ENCODE measurements at places on chromosomes 6 and 20.

DNA sequence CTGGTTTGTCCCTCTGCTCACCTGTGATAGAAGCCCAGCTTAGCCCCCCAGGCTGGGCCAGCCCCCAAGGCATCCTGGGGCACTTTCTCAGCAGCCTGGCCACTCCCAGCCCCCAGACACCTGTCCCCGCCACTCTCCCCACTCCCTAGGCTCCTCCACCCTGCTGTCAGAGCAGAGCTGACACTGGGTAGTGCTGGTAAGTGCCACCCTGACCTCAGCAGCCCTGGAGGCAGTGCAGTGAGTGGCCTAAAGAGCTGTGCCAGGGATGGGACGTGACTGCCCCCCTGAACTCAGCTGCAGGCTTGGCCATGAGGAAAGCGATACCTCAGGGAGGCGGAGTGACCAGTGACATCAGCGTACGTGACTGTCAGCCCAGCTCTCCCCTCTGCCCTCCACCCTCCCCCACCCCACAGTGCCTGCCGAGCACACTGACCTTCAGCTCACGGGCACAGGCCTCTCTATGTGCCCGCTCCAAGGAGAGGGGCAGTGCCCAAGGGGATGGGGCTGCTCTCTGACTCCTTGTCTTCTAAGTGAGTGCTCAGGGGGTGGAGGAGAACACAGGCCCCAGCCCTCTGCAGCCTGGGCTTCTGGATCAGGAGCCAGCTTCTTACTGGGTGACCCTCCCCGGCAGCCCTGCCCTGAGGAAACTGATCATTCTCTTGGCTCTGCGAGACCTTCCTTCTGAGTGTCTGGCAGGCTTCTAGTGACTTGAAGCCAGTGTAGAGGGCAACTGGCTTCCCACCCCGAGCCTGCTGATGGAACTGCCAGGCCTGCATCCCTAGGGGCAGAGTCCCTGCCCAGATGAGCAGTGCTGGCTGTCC lies 172.7 kb downstream of the MRPL14 start:
- no peak for ATAC-seq

DNA sequence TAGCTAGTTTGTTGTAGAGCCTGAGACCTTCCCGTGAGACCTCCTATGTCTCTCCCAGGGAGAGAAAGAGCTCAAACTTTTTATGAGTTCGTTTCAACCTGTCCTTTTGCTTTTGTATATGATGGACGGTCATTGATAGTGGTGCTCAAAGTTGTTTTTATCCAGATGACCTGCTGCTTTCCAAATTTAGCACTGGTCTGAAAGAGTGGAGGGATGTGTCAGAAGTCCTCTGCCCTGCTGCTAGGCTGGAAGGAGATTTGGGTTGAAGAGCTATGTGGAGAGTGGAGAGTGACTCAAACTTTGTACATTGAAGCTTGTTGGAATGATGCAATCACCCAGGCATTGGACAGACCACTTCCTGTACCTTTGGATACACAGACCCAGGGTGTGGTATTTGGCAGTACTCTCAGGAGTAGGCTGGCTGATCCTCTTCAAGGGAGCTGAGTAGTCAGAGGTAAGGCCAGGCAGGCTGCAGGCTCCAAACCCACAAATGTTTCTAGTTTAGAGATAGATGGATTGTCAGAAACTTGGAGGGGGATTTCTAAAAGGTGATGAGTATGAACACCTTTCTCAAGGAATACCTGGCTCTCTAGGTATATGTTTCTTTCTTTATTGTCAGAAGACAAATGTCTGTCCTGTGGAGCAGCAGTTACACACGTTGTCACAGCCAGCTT lies 49.4 kb upstream of the RREB1 start:
- ATAC-seq: no peak

- no peak for ATAC-seq
These were observed 11.5 kb upstream of the PLCG1 start for GRCh38 chr20:41125530-41126457.

- no peak for ATAC-seq
These were observed 57.9 kb downstream of the CDS2 start for GRCh38 chr20:5184684-5185083.

- no peak for ATAC-seq
These were observed 289.6 kb downstream of the PREX1 start for GRCh38 chr20:48538058-48538825.

GRCh38 chr20:5463007-5463686 lies 146.4 kb upstream of the PROKR2 start:
- ATAC-seq: no peak

DNA sequence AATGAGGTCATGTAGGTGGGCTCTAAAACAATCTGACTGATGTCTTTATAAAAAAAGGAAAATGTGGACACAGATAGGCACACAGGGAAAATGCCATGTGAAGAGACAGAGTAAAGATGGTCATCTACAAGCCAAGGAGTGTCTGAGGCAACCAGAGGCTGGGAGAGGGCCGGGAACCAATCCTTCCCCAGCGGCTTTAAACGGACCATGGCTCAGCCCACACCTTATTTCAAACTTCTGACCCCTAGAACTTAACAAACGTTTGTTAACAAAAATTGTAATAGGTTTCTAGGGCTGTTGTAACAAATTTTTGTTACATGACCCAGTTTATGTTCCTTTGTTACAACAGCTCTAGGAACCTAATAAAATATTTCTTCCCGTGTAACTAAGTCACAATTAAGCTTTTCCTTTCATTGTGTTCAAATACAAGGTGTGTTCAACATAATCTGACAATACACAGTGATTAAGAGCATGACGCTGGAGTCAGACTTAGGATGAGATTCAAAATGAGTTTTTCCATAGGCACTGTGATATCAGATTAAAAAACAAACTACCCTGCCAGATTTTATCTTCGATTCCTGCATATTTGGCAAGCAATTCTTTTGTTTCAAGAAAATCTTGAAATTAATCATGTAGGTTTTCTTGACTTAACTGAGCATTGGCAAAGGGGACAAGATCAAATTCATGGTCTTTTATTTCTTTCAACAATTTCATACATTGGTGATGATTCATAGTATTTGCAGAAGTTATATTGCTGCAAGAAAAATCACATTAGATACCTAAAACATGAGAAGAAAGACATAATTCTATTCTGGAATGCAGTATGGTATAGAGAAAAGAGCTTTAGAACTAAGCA lies 169.5 kb upstream of the RIPOR2 start:
- no peak for ATAC-seq

DNA sequence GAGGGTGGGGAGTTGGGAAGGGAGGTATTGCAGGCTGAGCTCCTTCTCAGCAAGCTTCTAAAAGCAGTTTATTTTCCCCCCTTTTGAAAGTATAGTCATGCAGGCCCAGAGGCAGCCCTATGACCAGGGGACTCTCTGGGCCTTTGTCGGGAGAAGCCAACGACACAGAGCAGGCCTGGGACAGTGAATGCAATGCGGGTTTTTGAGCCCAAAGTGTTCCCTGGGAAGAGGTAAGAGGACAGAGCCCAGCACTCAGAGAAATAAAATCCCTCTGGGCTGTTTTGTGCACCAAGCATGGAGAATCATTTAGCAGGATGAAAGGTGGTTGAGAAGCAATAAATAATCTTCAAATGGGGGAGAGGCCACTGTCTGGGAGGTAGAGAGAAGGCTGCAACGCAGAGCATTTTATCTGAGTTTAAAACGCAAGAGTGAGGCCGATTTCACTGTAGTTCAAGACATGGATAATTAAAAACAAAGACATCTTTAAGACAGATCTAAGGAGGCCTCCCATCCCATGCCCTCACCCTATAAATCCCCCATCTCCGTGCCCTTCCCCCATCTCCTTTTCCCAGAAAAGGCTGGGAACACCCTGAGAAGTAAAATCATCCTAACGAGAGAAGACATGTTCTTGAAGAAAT lies 237.5 kb downstream of the CDC5L start:
- no peak for ATAC-seq

DNA sequence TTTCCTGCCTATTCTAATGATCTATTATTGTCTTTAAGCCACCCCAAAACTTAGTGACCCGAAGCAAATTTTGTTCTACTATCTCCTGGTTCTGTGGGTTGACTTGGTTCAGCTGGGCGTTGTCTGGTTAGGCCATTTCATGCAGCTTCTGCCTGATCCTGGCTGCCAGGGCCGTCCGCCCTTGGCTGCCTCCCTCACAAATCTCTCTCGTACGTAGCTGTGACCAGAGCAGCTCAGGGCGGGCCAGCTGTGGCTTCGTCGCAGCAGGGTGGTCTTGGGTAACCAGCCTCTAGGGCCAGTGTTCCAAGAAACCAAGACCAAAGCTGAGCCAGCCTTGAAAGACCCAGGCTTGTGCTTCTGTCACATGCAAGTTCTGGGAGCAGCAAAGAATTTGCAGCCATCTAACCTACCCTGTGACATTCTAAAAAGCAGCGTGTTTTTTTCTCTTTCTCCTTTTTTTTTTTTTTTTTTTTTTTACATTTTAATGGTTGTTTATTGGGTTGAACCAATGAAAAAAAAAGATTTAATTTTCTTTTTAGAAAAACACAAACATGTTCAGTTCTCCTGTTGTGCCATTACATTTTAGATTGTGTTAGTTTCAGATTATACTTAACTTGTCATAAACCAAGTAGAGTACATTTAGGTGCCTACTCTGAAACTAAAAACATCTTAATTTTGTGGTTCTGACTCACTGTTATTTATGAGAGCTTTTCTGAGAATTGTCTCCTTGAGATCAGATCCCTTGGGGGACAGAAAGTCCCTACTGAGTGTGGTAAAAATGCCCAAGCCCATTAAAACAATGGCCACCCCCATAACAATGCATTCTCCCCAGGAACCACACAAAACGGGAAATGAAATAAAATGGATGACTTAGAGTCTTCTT lies 83.9 kb downstream of the ZDHHC14 start:
- no peak for ATAC-seq

- ATAC-seq: no peak
These were observed 104.0 kb downstream of the VEGFA start for GRCh38 chr6:43873806-43874714.

DNA sequence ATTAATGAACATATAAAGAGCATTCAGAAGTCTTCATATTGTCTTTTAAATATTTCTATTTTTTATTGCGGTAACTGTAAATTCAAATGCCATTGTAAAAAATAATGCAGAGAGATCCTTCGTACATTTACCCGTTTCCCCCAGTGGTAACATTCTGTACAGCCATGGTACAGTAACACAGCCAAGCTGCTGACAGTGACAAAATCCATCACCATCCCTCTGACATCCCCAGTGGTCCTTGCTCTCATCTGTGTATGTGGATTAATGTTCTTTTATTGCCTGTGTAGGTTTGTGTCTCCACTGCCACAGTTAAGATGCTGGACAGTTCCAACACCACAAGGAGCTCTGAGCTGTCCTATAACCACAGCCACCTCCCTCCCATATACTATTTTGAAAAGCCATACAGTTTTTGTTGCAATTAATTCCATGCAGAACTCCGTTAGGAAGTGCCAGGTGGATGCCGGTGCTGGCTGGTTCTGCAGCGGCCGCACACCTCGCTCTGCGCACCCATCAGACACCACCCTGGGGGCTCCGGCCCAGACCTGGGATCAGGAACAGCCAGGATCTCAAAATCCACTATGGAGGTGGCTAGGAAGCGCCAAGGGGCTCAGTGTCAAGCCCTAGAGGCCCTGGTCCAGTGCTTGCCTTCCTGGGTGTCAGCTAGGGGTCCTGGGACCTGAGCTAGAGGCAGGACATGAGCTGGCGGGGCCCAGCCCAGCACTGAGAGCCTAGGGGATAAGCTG lies 93.1 kb upstream of the PMEPA1 start:
- no peak for ATAC-seq

DNA sequence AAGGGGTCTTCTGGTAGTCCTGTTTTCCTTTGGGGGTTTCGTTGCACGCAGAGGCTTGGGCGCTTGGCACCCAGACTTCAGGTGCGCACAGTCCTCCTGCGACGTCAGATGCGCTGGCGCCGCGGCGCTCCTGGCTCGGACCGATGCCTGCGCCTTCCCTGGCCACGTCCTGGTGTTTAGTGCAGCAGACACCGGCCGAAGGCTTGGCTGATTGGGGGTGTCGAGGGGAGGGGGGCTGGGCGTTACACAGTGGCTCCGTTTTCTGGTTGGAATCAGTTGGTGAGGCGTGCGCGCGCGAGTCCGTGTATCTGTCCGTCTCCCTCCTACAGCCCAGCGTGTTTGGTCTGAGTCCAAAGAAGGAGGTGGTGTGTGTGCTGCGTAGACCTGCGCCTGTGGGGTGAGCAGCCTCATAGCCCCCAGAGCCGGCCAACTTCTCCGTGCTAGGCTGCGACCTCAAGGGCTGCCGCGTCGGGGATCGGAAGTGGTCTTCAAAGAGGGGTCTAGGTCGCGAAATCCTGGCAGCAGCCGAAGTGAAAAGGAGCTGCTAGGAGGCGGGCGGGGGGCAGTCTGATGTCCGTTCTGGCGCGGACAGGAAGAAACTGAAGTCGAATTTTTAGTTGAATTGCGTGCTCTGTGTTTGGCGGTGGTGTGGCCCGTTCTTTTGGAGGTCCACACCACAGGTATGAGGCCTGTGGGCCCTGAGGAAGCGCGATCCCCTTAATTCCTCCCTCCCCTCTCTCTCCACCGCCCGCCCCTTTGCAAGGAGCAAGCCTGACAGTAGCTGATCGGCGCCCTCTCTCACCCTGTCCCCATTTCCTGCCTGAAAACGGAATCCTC lies 1.5 kb downstream of the SYNDIG1 start:
- no peak for ATAC-seq

- ATAC-seq: no peak
These were observed 3.6 kb downstream of the IPCEF1 start for GRCh38 chr6:154352898-154353585.

- ATAC-seq: no peak
These were observed 21.9 kb downstream of the MEP1A start for GRCh38 chr6:46815130-46815529.

GRCh38 chr20:34215711-34216381 lies 25.4 kb upstream of the ASIP start:
- peak; percentile 98 for ATAC-seq

GRCh38 chr20:64212755-64213154 lies 42.8 kb upstream of the PCMTD2 start:
- ATAC-seq: peak; percentile 62

- no peak for ATAC-seq
These were observed 67.1 kb downstream of the HDGFL1 start for GRCh38 chr6:22636452-22636851.

DNA sequence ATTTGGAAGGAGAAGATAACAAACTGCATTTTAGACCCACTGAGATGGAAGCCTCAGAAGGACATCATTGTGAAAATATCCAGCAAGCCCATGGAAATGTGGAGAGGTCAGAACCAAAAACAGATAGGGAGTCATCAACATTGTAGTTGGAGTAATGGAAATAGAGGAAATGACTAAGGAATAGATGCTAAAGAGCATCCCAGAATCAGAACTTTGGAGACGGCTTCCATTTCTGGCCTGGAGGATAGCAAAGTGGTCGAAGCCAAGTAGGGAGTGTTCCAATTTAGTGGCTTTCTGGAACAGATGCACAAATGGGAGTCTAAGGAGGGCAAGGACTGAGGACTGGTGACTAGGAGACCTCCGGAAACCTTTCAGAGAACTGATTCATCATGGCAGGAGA lies 3.6 kb downstream of the BEND6 start:
- no peak for ATAC-seq

DNA sequence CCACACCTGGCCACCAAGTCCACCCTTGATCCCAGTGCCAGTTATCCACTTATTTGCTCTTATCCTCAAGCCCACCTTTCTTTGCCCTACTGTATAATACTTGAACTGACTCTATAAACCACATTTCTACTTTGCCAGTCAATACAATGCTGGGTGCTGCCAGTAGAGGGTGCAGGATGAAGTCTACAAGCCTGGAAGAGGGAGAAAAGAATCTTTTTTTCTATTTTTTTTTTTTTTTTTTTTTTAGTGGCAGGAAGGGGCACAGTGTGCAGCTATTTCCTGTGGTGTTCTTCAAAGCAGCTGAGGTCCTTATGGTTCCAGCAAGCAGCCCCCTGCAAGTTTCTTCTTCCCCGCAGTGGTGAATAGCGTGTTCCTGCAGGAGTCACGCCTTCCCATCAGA lies 22.2 kb upstream of the GABRR1 start:
- ATAC-seq: no peak
